ENCODE measurements at places on chromosomes 16 and 17. TPM values are rescaled to one million over a fixed set of nuclear protein-coding genes. Genes with fewer than 3 reads are reported as not detected.

GRCh38 chr17:68955181-68955841 is at the start of gene ABCA8:
Gene ABCA8 (minus strand): TSS chr17:68955392. CDS start chr17:68942034, 13,358 bp downstream.
- H3K36me3 ChIP-seq = no peaks in the 10 kb centered on the region
- H3K27ac ChIP-seq = no peak within 1 kb of the TSS
- no peaks in the 10 kb centered on the region for H3K27me3 ChIP-seq
- no peaks in the 10 kb centered on the region for H3K4me1 ChIP-seq
- H3K4me3 ChIP-seq = no peak within 1 kb of the TSS
- DNase-seq = no peak

DNA sequence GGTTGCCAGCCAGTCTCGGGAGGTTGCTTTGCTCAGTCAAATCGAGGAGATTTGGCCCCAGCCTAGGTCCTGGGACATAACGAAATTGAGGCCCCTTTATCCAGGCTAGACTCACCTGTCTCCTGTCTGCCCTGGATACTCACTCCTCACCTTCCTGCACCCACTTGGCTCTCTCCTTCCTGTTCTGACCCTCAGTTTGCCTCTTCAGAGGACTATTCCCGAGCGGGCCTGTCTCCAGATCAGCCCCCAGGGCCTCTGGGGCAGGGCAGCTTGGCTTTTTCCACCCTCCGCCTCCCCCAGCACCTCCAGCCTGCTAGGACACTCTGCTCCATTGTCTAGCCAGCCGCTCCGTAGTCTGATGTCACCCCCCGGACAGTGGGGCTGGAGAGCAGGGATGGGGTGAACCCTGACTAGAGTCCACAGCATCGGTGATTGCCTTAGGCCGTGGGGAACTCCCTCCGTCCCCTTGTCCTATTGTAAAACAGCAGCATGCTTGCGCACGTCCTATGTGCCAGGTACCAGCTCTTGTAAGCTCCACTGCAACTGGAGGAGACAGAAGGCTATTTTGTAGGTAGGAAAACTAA is 8.8 kb downstream of the WFIKKN2 start:
- no peak overlapping the region for H3K4me3 ChIP-seq
- no peaks in the 10 kb centered on the region for H3K27me3 ChIP-seq
- no peak for DNase-seq
- no peaks in the 10 kb centered on the region for H3K36me3 ChIP-seq

G6PC1 gene
- not detected for total RNA-seq

CEP295NL gene
- total RNA-seq = 13.9 TPM

DNA sequence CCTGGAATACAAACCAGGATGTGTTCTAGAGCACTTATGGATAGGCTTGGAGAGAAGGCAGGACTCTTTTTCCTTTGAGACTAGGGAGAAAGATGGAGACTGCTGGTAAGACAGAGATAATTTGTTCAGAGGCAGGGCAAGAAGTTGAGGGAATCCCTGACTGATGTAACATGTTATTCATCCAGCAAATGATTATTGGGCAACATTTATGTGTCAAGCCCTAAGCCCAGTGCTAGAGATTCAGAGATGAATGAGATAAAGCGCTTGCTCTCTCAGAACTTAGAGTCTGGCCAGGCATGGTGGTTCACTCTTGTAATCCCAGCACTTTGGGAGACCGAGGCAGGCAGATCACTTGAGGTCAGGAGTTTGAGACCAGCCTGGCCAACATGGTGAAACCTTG is 47.8 kb upstream of the NUFIP2 start:
- no peaks in the 10 kb centered on the region for H3K36me3 ChIP-seq
- no peaks in the 10 kb centered on the region for H3K27me3 ChIP-seq
- no peak overlapping the region for H3K27ac ChIP-seq
- no peak for DNase-seq

GRCh38 chr16:49821614-49822282 is 34.2 kb downstream of the ZNF423 start:
- DNase-seq = no peak
- no peak overlapping the region for H3K27ac ChIP-seq
- no peak overlapping the region for H3K4me3 ChIP-seq

DNA sequence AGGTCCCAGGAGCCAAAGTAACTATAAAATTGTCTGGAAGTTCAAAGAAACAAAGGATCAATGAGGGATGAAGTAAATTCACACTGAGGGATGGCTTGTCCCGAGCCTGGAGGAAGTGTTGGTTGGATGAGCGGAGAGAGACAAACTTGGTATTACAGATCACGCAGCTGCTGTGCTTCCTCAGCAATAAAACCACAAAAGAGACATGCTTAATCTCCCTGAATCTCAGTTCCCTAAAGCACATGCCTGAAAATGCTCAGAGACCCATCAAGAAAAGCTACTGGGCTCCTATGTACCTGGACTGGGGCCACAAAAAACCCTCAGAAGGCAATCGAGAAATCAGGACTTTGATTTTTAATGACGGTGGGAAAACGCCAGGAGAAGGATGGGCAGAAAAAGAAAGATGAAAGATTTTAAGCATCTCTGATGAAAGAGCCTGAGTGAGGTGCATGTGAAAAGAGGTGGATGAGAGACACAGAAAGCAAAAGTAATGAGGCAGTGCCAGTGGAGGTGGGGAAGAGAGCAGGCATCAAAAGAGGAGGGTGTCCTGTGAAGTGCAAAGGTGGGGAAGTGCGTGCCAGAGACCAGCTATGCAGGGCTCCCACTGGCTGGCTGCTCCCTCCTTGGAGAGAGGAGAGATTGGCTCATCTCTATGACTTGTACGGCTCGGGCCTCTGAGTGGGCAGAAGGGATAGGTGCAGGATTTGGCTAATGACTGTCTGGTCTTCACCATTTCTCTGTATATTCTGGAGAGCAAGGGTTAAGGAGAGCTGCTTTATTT is 143.7 kb downstream of the ABCC12 start:
- H3K36me3 ChIP-seq = no peaks in the 10 kb centered on the region
- no peaks in the 10 kb centered on the region for H3K4me1 ChIP-seq
- DNase-seq = no peak
- H3K27me3 ChIP-seq = no peaks in the 10 kb centered on the region

DNA sequence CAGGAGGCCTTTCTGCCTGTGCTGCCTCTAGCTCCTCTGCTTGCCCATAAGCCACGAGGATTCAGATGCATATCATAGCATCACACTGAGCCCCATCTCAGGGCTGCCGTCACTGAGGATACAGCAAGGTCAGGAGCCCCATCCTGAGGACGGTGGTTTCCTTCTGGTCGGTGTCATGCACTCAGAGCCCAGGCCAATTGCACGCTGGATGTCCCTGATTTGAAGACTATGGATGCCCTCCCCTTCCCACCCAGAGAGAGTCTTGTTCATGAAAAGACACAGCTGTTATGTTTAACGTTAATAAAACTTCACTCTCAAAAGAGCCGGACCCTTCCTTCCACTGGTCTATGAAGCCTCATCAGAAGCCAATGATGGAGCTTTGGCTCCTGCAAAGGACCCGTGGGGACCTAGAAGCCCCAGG is 19.9 kb downstream of the COTL1 start:
- no peak overlapping the region for H3K4me3 ChIP-seq
- H3K36me3 ChIP-seq = no peaks in the 10 kb centered on the region
- H3K27me3 ChIP-seq = no peaks in the 10 kb centered on the region

GRCh38 chr17:41107941-41108450 is 2.8 kb downstream of the KRTAP4-9 start:
- H3K27ac ChIP-seq = no peak overlapping the region
- H3K36me3 ChIP-seq = no peaks in the 10 kb centered on the region
- DNase-seq = no peak
- H3K4me3 ChIP-seq = no peak overlapping the region
- H3K27me3 ChIP-seq = no peaks in the 10 kb centered on the region

- peaks cover 3% of the 10 kb centered on the region for H3K36me3 ChIP-seq
- DNase-seq = peak; percentile 60
- H3K4me3 ChIP-seq = peak overlapping the region; percentile 65
- no peaks in the 10 kb centered on the region for H3K4me1 ChIP-seq
- peak overlapping the region; percentile 20 for H3K27ac ChIP-seq
These were observed 641 bp downstream of the COG8 start for GRCh38 chr16:69338557-69339288.

C1QTNF8 gene
- total RNA-seq = 1.4 TPM

TPSD1 gene
- total RNA-seq = not detected

- no peaks in the 10 kb centered on the region for H3K27me3 ChIP-seq
- no peaks in the 10 kb centered on the region for H3K36me3 ChIP-seq
- H3K4me1 ChIP-seq = no peaks in the 10 kb centered on the region
These were observed 2.7 kb upstream of the IRX5 start for GRCh38 chr16:54928016-54928356.

DNA sequence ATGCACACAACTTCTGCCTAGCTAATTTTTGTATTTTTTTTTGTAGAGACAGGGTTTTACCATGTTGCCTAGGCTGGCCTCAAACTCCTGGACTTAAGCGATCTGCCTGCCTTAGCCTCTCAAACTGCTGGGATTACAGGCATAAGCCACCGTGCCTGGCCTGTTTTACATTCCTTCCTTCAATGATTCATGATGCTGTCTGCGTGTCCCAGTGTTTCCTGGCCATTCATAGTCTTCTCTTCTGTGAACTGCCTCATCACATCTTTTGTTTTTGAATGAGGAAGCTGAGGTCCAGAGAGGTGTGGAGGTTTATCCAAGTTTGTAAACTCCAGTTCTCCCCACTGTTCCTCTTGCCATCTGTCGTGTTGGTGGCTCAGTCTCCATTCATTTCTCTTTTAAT is 64.5 kb upstream of the MED9 start:
- no peak overlapping the region for H3K4me3 ChIP-seq
- H3K27me3 ChIP-seq = no peaks in the 10 kb centered on the region
- no peak overlapping the region for H3K27ac ChIP-seq
- H3K4me1 ChIP-seq = no peaks in the 10 kb centered on the region

NXPH3 gene
- total RNA-seq = 72.0 TPM

DDX19B gene
- 28.0 TPM for total RNA-seq

- no peak overlapping the region for H3K27ac ChIP-seq
- no peaks in the 10 kb centered on the region for H3K4me1 ChIP-seq
These were observed 5.8 kb downstream of the FOXN1 start for GRCh38 chr17:28511858-28512461.

DNA sequence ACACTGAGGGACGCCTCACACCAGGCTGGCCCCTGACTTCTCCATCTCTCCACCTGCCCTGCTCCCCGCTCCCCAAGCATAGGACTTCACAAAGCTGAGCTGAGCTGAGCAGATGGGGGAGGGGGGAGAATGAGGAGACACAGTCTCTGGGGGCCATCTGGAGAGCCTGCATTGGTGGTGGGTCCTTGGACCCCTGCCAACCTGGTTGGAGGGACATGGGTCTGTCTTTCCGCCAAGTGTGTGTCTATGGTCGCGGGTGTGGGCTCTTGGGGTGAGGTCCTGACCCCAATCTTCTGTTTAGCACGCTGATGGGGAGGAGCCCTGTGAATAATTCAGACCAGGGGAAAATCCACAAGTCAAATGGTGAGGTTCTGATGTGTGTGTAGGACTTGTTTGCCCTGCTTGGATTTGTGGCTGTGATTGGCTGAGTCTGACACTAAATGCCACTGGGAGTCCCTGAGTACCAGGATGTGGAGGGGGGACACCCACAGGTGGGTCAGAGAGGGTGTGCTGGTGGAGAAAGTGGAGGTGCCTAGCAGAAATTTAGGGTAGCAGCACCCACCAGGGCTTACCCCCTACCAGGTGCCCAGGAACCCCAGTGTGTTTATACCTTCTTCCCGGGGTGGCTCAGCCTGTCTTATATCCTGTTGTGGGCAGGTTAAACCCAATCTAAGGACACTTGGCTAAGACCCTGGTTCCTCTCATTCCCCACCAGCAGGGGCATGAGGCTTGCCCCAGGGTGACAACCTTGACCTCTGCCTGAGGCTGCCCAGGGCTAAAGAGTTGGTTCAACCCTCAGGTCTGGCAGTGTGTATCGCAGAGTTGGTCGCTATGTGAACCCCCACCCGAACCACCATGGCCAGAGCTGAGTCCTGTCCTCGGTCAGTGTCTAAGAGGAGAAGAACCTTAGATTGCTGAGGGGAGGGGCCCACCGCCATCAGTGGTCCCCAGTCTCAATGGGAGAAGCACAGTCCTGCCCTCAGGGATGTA is 2.1 kb downstream of the FMNL1 start:
- no peak overlapping the region for H3K4me3 ChIP-seq
- no peak overlapping the region for H3K27ac ChIP-seq
- no peaks in the 10 kb centered on the region for H3K36me3 ChIP-seq
- no peak for DNase-seq
- H3K27me3 ChIP-seq = no peaks in the 10 kb centered on the region
- no peaks in the 10 kb centered on the region for H3K4me1 ChIP-seq

DNA sequence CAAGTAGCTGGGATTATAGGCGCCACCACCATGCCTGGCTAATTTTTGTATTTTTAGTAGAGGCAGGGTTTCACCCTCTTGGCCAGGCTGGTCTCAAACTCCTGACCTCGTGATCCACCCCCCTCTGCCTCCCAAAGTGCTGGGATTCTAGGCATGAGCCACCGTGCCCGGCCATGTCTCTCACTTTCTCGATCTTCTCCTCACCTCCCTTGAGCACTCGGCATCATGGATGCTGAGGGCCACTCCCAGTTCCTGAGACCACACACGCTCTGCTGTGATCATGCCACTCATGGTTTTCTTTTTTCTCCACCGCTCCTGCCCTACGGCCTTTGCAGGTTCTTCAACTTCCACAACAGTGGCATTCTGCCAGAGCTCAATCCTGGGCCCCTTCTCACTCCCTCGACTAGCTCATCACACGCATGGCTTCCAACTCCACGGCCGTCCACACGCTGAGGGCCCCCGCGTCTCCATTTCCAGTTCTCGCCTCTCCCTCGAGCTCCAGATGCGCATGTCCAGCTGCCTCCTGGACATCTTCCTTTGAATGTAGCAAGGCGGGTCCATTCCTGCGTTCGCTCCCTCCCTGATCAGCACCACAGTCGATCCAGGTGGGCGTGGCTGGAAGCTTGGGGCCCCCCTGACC is 5.5 kb upstream of the NCBP3 start:
- no peak overlapping the region for H3K4me3 ChIP-seq
- H3K36me3 ChIP-seq = no peaks in the 10 kb centered on the region
- no peaks in the 10 kb centered on the region for H3K27me3 ChIP-seq
- no peaks in the 10 kb centered on the region for H3K4me1 ChIP-seq
- H3K27ac ChIP-seq = no peak overlapping the region
- DNase-seq = peak; percentile 55

DNA sequence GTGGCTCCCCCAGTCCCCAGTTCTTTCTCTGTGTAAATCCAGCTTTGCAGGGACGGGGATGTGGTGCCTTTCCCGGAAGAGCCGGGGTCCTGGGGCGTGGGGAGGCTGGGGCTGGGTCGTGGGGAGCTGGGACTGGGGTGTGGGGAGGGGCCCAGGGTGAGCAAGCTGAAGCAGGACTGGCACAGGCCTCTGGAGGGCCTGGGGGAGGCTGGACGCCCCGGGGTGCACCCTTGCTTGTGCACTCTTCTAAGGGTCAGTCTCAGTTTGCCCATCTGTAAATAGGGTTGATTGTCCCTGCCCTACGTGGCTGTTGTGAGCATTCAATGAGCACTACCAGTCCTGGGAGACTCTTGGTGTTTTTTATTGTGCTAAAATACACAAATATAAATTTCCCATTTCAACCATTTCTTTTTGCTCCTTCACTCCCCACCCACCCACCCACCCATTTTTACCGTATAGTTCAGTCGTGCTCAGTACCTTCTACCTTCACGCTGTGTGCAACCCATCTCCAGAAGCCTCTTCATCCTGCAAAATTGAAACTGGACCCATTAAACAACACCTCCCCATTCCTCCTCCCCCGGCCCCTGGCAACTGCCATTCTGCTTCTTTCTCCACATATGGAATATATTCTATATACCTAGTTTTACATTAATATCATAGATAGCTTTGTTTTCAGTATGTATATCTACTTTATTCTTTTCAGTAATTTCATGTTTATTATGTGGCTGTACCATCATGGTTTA is 7.8 kb upstream of the TBC1D3B start:
- peak; percentile 72 for DNase-seq
- no peaks in the 10 kb centered on the region for H3K36me3 ChIP-seq
- no peak overlapping the region for H3K27ac ChIP-seq
- no peak overlapping the region for H3K4me3 ChIP-seq

- H3K27ac ChIP-seq = no peak overlapping the region
- H3K27me3 ChIP-seq = no peaks in the 10 kb centered on the region
- no peaks in the 10 kb centered on the region for H3K36me3 ChIP-seq
- no peaks in the 10 kb centered on the region for H3K4me1 ChIP-seq
These were observed 53.2 kb upstream of the ADCY9 start for GRCh38 chr16:4169415-4169814.

Data from aorta (tissue), 5 donors.